ENCODE measurements at places on chromosomes 12 and 14.

GRCh38 chr12:121165316-121165715 lies 32.6 kb downstream of the P2RX7 start:
- DNase-seq: no peak

GRCh38 chr14:82528016-82528415 lies 994.4 kb upstream of the SEL1L start:
- no peak for DNase-seq

GRCh38 chr12:112852127-112852526 lies 54.6 kb upstream of the OAS1 start:
- DNase-seq: no peak

DNA sequence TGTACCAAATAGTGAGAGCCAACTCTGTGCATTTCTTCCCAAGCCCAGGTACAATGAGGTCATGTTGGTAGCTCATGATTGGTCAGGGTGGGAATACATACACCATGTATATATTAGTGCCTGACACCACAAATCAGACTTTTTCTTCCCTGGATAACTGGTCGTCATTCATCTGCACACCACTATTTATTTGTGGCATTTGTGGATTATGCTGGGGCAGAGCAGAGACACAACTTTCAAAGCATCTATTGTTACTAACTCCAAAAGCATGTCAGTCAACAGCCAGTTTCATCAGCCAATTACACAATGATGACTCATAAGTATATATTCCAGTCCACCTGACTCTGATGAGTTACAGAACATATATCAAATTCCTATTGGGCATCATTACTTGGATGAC lies 181.7 kb downstream of the ADAMTS20 start:
- no peak for DNase-seq

GRCh38 chr14:79702197-79702596 lies 509.1 kb downstream of the DIO2 start:
- DNase-seq: no peak

DNA sequence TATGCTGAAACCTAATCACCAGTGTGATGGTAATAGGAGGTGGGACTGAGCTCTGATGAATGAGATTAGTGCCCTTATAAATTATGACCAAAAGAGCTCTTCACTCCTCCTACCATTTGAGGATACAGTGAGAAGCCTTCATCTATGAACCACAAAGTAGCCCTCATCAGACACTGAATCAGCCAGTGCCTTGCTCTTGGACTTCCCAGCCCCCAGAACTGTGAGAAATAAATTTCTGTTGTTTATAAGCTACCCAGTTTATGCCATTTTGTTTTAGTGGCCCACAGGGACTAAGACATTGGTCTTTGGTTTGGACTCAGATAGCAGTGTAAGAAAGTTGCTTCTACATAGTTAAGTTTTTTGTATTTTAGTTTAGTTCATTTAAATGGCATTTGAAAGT lies 32.9 kb downstream of the ABHD12B start:
- no peak for DNase-seq

DNA sequence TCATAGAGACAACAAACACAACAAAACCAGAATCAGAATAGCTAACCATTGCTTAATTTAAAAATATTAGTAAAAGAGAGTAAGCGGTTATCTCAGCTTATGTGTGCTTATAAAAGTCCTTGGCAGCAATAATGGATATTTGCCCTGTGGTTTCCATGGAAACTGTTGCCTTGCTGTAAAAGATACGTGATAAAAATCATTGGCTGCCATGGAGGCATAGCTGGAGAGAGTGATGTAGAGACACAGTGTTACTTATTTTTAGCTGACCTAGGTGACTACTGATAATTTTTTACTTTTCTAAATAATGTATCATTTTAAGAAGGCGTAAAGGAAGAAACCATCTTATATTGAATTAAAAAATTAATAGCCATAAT lies 92.9 kb downstream of the ERC1 start:
- DNase-seq: peak; percentile 17

- DNase-seq: no peak
Observed at GRCh38 chr12:104930388-104931326, 27.4 kb downstream of the SLC41A2 start.

DNA sequence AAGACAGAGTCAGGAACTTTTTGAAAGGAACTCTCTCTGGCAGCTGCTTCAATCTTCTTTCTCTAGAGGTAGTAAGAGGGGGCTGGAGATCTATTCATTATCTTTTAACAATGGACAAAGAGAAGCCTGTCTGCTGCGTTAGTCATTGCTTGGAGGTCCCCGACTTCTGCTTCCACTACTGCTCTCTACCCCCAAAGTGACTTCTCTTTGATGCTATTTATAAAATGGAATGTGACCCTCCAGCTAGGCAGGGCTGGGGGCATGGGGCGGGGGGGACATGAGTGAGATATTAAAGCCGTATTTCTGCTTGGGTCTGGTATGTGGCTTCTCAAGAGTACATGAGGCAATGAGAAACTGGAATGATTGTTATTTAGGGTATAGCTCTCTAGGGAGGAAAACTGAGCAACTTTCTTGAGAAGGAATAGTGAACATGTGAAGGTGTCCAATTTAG lies 41.4 kb upstream of the NUDT4 start:
- DNase-seq: no peak

DNA sequence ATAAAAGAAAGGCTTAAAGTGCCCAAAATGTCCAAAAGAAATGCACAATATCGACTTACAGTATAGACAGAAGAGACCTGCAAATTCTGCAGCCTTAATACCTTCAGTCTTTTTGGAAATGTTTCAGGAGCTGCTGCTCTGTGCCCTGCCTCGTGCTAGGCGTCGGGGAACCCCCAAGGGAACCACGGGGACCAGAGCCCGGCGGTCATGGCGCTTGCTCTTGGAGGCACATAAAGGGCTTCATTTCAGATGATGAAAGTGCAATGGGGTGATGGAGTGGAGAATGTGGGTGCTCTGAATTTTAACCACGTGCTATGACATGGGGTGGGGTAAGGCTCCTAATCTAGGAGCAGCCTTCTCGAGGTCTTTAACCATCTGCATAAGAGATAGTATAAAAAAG lies 14.8 kb upstream of the AACS start:
- no peak for DNase-seq

- DNase-seq: peak; percentile 45
Observed at GRCh38 chr14:68843471-68844209, 50.8 kb upstream of the ZFP36L1 start.
